ENCODE measurements at places on chromosomes 11 and 22. TPM values are rescaled to one million over a fixed set of nuclear protein-coding genes. Genes with fewer than 3 reads are reported as not detected.

Gene ACER3
- 4.9 TPM for total RNA-seq

Gene LRRC74B
- total RNA-seq, result not detected

Gene C22orf31
- total RNA-seq, result not detected

GRCh38 chr11:8839957-8840945, 70.7 kb upstream of the AKIP1 start:
- H3K4me1 ChIP-seq, result no peaks in the 10 kb centered on the region
- H3K36me3 ChIP-seq, result no peaks in the 10 kb centered on the region
- no peak for DNase-seq
- H3K27ac ChIP-seq, result no peak overlapping the region
- no peak overlapping the region for H3K4me3 ChIP-seq

DNA sequence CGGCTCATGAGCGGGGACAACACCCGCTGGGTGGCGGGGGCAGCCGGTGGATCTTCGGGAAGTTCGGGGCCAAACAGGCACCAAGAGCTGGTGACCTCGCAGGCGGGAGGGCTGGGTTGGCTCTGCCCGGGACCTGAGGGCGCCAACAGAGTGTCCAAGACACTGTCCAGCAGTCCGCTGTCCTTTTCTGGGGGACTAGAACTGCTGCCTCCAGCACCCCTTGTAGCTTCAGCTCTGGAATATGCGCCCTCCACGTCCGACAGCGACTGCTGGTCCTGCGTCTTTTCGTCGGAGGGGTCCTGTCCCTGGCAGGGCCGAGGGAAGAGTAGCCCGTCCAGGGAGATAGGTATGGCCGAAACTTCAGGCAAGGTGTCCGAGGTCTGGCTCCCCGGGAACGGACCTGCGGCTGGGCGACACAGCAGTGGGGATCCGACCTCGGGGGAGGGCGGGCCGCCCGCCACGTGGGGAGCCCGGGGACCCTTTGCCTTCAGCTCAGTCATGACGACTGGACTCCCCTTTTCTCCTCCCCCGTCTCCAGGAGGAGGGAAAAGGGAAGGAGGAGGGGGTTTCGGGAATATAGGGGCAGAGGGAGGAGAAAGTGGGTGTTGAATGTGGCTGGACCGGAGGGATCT, 926 bp downstream of the PGR start:
- H3K4me3 ChIP-seq, result peak overlapping the region; percentile 64
- peaks cover 17% of the 10 kb centered on the region for H3K27me3 ChIP-seq
- peak; percentile 16 for DNase-seq
- H3K4me1 ChIP-seq, result no peaks in the 10 kb centered on the region

DNA sequence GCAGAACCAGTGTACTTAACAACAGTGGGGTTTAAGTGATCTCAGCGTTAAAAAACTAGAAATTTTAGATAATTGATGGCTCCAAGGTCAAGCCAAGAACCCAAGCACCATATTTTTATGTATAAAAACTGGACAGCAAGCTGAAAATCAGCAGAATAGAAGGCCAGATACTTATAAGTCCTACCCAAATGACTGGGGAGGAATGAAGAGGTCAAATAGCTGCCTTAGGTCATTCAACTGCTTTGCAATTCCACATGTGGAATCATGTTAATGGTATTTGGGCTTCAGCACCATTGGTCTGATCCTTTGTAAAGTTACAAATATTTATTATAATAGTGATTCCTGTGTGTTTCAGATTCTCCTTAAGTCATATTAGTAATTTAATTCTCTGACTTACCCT, 108.4 kb downstream of the FAT3 start:
- DNase-seq, result no peak
- H3K36me3 ChIP-seq, result no peaks in the 10 kb centered on the region
- no peak overlapping the region for H3K4me3 ChIP-seq

- H3K4me3 ChIP-seq, result no peak overlapping the region
- H3K27me3 ChIP-seq, result no peaks in the 10 kb centered on the region
- H3K4me1 ChIP-seq, result no peaks in the 10 kb centered on the region
- H3K27ac ChIP-seq, result no peak overlapping the region
- H3K36me3 ChIP-seq, result peaks cover 5% of the 10 kb centered on the region
- no peak for DNase-seq
Measured at GRCh38 chr11:108289699-108290098, 66.8 kb downstream of the ATM start.

Measured in psoas muscle (tissue), 8 donors.